ENCODE measurements at places on chromosomes 1 and 21.

DNA sequence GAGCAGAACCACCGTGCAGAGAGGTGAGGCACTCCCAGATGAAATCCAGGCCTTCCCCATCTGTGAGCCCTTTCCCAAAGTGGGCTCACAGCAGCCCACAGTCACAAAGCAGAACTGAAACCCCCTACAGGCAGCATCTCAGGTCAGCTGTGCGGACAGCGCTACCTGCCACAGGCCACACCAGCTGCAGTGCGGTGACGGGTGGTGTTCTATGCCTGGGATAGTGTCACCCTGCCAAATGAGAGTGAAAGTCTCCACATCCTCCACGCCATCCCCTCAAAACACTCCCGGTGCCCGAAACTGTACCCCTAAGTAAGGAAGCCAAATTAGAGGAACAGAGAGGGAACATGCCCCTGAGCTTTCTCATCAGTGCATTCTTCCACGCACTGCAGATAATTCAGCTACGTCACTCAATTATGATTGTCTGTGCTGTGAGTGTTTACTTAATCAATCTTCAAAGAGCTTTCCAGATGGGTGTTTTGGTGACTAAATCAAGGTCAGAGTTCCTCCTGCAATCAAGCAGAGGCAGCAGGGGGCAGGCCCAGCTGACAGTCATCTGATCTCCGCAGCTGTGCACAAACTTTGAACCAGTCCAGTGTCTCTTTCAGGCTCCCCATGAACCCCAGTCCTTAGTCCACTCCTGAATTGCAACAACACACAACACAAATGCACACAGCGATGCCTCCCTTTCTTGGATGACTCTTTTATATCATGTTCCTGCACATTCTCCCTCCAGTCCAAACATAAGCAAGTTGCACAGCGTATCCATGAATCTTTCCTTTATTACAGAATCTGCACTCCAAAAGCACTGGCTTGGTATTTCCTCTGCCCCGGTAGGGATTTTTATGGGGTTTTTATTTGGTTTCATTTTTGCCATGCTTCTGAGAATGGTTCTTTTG lies 150.0 kb downstream of the TOMM20 start:
- H3K27me3 ChIP-seq = no peaks in the 10 kb centered on the region
- H3K4me3 ChIP-seq = 0 out of 2 replicates have a peak overlapping the region, but pooled peaks have one; percentile 0
- peaks cover 62% of the 10 kb centered on the region for H3K4me1 ChIP-seq
- peak overlapping the region; percentile 99 for H3K27ac ChIP-seq

DNA sequence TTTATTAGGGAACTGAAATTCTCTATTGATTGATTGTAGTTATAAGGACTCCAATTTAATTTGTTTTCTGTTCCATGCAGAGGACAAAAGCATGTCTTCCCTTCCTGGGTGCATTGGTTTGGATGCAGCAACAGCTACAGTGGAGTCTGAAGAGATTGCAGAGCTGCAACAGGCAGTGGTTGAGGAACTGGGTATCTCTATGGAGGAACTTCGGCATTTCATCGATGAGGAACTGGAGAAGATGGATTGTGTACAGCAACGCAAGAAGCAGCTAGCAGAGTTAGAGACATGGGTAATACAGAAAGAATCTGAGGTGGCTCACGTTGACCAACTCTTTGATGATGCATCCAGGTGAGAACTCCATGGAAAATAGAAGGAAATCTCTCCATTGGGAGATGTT lies 1.5 kb downstream of the SETDB1 start:
- no peak overlapping the region for H3K27ac ChIP-seq
- no peak overlapping the region for H3K4me3 ChIP-seq
- H3K27me3 ChIP-seq = no peaks in the 10 kb centered on the region
- H3K36me3 ChIP-seq = peaks cover 34% of the 10 kb centered on the region
- peaks cover 4% of the 10 kb centered on the region for H3K4me1 ChIP-seq
- no peak for DNase-seq

DNA sequence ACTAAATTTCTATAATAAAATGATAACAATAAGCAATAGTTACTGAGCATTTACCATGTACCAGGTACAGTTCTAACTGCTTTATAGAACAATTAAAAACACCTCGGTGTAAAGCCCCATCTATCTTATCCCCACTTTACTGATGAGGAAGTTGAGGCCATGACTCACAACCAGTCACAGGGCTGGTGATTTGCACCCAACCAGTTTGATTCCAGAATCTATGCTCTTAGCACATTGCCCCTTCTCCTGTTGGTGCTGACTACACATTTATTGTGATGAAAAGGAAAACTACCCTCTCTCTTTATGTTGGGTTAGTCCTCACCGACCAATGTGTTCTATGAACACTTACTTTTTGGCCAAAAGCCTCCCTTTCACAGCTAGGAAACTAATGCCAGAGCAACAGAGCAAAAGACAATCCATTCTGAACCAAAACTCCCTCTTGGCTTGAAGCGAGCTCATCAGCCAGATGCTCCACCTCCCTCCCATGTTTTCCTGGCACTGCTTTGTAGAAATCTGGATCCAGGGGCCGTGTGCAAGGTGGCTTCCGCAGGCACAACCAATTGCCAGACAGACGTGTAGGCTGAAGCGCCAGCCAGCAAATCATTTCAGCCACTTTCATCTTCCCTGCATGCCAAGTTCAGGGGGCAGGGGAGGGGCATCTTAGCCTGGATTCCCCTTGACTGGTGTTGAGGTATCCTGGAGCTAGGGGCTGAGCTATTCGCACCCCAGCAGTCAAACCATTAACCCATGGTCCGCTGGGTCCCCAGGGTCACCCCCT lies 32.0 kb upstream of the SLC30A1 start:
- peaks cover 18% of the 10 kb centered on the region for H3K4me1 ChIP-seq
- 0 out of 2 replicates have a peak overlapping the region, but pooled peaks have one; percentile 5 for H3K27ac ChIP-seq

DNA sequence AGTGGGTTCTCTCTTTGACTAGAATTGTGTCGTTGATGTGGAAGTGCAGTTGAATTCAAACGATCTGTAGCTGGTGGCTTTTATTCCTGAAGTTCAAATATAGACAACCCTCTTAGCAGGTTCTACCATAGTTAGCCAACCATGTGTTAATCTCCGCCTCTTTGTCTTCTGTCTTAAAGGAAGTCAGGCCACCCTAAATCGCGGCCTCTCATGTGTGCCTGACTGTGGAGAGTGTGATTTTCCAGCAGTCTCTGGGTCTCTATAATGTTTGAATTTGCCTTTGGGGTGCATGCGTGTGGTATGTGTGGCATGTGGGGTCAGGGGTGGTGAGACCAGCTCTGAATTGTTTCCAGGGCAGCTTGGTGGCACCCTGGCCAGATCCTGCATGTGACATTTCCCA lies 244.9 kb downstream of the DISC1 start:
- DNase-seq = no peak
- peaks cover 16% of the 10 kb centered on the region for H3K4me1 ChIP-seq
- no peaks in the 10 kb centered on the region for H3K36me3 ChIP-seq
- H3K27me3 ChIP-seq = no peaks in the 10 kb centered on the region
- no peak overlapping the region for H3K4me3 ChIP-seq
- no peak overlapping the region for H3K27ac ChIP-seq

DNA sequence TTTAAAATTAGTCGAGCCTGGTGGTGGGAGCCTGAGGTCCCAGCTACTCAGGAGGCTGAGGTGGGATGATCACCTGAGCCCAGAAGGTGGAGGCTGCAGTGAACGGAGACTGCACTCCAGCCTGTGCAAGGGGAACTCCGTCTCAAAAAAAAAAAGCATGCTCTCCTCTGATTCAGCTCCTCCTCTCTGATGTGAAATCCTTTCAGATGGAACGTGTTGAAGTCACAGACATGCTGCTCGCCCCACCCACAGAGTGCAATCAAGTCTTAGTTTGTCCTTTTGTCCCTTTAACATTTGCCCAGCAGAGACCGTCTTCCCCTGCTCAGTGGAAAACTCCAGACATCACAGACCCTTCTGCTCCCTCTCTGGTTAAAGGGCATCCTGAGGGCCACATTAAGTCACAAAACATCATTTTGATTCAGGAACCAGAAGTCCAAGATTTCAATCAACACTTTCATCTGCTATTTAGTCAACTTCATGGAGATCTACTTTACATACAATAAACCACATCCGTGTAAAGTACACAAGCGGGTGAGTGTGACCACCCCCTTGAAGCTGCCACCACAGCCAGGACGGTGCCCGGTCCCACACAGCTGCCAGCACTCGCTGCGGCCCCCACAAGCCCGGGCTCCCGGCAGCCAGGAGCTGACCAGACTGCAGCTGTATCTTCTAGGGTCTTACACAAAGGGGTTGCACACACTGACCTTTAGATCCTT lies 18.9 kb upstream of the RNF223 start:
- no peak for DNase-seq
- H3K36me3 ChIP-seq = no peaks in the 10 kb centered on the region
- no peak overlapping the region for H3K27ac ChIP-seq
- no peaks in the 10 kb centered on the region for H3K4me1 ChIP-seq
- no peaks in the 10 kb centered on the region for H3K27me3 ChIP-seq

DNA sequence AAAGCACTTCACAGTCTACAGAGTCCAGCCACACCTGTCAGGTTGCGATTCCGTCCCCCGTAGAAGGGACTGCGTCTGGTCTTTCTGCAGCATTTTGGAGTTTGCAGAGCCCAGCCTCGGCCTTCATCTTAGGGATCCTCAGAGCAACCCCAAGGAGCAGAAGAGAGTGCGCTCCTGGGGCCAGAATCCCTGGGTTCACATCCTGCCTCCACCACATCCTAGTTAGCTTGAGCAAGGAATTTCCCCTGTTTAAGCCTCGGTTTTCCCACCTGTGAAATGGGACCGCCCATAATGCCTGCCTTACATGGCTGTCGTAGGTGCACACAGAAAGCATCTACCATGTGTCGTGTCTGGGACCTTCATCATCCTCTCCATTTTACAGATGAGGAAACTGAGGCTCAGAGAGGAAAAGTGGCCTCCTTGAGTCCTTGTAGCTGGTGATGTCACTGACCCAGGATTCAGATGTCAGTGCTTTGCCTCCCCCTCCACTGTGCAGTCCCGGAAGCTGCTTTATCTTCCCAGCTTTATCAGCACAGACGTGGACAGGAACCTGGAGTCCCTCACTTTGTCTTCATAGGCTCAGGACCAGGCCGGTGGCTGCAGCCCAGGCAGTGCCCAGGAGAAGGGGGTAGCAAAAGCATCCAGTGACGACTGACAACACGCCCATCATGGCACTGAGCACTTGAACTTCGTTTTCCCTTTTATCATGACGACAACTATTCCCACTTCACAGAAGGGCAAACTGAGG lies 438.5 kb downstream of the MATN1 start:
- H3K36me3 ChIP-seq = no peaks in the 10 kb centered on the region
- H3K4me3 ChIP-seq = no peak overlapping the region
- no peak for DNase-seq
- H3K27ac ChIP-seq = no peak overlapping the region
- H3K4me1 ChIP-seq = no peaks in the 10 kb centered on the region
- H3K27me3 ChIP-seq = 0 out of 2 replicates have a peak, but pooled peaks cover 7% of the 10 kb centered on the region

DNA sequence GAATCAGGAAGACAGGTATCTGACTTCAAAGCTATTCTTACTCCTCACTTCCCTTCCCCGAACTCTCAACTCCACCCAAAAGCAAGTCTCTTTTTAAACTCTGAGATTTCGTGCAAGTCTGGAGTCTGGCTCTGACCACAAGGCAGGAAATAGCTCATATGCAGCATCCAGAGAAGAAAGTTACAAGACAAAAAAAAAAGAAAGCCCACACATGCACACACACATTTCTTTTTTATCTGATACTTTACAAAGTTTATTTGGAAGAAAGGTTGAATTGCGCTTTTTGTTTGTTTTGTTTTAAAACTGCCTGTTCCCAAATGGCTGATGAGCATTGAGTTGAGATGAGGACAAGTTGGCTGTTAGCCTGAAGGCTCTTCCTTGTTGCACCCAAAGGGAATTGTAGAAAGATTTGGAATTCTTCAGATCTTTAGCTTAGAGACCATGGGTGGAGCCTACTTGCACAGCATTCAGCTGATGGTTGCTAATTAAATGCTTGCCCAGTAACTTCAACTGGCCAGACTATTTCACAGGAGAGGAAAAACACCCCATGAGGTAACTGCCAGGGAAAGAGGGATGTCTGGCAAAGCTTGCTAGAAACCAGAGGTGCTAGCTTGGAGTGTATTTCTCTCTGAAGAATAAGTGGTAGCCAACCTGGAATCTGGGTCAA lies 490.3 kb downstream of the TTLL7 start:
- H3K27ac ChIP-seq = peak overlapping the region; percentile 77
- no peaks in the 10 kb centered on the region for H3K36me3 ChIP-seq
- H3K4me3 ChIP-seq = peak overlapping the region; percentile 53
- DNase-seq = peak; percentile 83

GRCh38 chr1:219283541-219283940 lies 109.9 kb downstream of the LYPLAL1 start:
- H3K4me3 ChIP-seq = no peak overlapping the region
- H3K4me1 ChIP-seq = no peaks in the 10 kb centered on the region
- no peak overlapping the region for H3K27ac ChIP-seq
- no peaks in the 10 kb centered on the region for H3K27me3 ChIP-seq

GRCh38 chr21:35382696-35383095 lies 333.6 kb upstream of the RUNX1 start:
- DNase-seq = no peak
- H3K4me3 ChIP-seq = no peak overlapping the region

- no peaks in the 10 kb centered on the region for H3K36me3 ChIP-seq
- H3K27me3 ChIP-seq = peaks cover 31% of the 10 kb centered on the region
- peaks cover 6% of the 10 kb centered on the region for H3K4me1 ChIP-seq
Measured at GRCh38 chr1:39901464-39901713, 328 bp downstream of the MYCL start.

- H3K27ac ChIP-seq = no peak overlapping the region
- no peak for DNase-seq
- H3K4me3 ChIP-seq = no peak overlapping the region
- H3K36me3 ChIP-seq = no peaks in the 10 kb centered on the region
- no peaks in the 10 kb centered on the region for H3K27me3 ChIP-seq
Measured at GRCh38 chr1:5709461-5709975, 282.7 kb downstream of the NPHP4 start.

GRCh38 chr1:11100149-11100493 lies 452 bp upstream of the EXOSC10 start:
- H3K4me1 ChIP-seq = peaks cover 10% of the 10 kb centered on the region
- peak overlapping the region; percentile 96 for H3K4me3 ChIP-seq
- DNase-seq = no peak
- peak overlapping the region; percentile 74 for H3K27ac ChIP-seq
- no peaks in the 10 kb centered on the region for H3K27me3 ChIP-seq

GRCh38 chr1:169527001-169527400 lies 41.3 kb upstream of the SLC19A2 start:
- no peak overlapping the region for H3K4me3 ChIP-seq
- H3K27ac ChIP-seq = no peak overlapping the region
- H3K27me3 ChIP-seq = no peaks in the 10 kb centered on the region
- peak; percentile 11 for DNase-seq

DNA sequence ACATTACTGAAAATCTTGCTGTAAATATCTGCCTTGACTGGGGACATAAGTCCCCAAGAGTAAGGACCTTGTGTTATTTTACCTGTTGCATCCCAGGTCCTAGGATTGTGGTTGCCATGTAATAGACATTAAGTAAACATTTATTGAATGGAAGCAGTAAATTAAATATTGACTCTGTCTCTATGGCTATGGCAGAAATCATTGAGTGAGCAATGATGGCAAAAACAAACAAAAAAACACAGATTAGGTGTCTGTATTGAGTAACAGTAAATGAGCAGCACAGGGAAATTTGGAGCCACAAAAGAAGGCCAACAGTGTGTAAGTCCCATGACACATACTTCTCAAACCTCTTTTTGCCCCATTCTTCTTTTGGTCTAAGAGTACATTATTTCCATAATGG lies 240.4 kb downstream of the NFIA start:
- no peaks in the 10 kb centered on the region for H3K36me3 ChIP-seq
- peaks cover 16% of the 10 kb centered on the region for H3K4me1 ChIP-seq
- DNase-seq = peak; percentile 5
- H3K27me3 ChIP-seq = no peaks in the 10 kb centered on the region

GRCh38 chr1:225446981-225447615 lies 19.3 kb upstream of the LBR start:
- H3K27ac ChIP-seq = no peak overlapping the region
- no peak overlapping the region for H3K4me3 ChIP-seq
- peaks cover 4% of the 10 kb centered on the region for H3K27me3 ChIP-seq
- peaks cover 6% of the 10 kb centered on the region for H3K4me1 ChIP-seq

Measured in GM23248 (cell line).